ENCODE measurements at places on chromosomes 7 and 10. TPM values are rescaled to one million over a fixed set of nuclear protein-coding genes. Genes with fewer than 3 reads are reported as not detected.

DNA sequence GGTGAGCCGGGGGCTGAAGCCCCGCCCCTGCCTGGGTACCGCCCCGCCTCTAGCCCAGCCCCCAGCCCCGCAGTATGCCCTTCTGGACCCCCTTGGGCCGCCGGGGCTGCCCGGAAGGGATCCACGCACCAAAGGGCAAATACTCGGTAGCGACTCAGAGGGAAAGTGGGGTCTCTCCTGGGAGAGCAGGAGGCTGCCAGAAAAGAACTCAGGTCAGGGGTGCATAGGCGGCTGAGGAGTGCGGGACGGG is 796 bp downstream of the FBXL15 start:
- DNase-seq, result no peak

DNA sequence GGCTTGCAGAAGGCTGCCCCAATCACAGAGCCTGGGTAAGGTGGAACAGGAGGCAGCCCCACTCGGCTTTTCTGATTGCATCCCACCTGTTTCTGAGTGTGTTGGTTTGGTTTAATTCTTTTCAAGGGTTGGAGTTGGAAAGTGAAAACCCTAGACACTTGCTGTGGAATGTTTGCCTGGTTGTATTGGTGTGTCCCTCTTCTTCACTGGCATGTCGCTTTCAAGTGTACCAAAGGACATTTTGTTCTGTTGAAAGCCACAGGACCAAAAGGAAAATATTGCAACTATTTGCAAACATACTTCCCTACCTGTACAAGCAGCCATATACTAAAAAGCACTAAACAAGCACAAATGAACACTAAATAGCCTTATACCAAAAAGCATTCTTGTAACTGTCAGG is 60.5 kb downstream of the NHLRC2 start:
- DNase-seq, result no peak

GRCh38 chr7:22942191-22942590 is 71.7 kb downstream of the HYCC1 start:
- DNase-seq, result no peak

- DNase-seq, result peak; percentile 19
These were observed 128.1 kb upstream of the FAM20C start for GRCh38 chr7:64098-64915.

DNA sequence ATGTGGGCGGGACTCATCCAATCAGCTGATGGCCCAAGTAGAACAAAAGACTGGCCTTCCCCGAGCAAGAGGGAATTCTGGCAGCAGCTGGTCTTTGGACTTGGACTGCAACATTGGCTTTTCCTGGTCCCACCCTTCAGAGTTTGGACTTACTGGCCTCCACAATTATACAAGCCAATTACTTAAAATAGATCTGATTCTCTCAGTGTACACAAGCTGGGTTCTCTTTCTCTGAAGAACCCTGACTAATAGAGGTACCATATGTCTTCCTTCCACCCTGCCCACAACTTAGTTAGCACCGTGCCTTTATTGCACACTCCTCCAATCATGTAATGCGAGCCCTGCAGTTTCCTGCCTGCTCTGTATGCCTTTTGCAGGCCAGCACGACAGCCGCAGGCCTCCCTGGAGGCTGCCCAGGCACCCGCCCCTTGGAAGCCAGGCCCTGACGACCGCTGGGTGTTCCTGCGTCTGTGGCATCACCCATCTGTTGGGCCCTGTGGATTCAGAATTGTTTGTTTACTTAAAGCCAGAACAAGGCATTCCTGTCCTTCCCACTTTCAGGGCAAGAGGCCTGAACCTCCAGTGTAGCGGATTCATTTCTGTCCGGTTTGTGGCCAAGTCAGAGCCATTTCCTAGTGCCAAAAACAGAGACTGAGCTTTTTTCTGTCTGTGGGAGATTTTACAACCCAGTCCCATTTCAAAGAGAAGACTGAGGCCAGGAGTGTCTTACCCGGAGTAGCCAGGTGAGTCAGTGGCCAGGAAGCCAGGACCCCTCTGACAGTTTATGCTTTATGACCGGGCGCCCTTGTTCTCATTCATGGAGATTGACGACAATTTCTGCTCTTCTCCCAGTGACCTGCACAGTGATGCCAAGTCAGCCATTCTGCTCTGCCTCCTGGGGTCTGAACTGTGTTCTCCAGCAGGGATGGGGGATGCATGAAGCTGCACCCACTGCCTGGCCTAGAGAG is 968 bp upstream of the INMT start:
- peak; percentile 80 for DNase-seq

Gene PRSS37
- polyA plus RNA-seq, result 0.38 TPM

DNA sequence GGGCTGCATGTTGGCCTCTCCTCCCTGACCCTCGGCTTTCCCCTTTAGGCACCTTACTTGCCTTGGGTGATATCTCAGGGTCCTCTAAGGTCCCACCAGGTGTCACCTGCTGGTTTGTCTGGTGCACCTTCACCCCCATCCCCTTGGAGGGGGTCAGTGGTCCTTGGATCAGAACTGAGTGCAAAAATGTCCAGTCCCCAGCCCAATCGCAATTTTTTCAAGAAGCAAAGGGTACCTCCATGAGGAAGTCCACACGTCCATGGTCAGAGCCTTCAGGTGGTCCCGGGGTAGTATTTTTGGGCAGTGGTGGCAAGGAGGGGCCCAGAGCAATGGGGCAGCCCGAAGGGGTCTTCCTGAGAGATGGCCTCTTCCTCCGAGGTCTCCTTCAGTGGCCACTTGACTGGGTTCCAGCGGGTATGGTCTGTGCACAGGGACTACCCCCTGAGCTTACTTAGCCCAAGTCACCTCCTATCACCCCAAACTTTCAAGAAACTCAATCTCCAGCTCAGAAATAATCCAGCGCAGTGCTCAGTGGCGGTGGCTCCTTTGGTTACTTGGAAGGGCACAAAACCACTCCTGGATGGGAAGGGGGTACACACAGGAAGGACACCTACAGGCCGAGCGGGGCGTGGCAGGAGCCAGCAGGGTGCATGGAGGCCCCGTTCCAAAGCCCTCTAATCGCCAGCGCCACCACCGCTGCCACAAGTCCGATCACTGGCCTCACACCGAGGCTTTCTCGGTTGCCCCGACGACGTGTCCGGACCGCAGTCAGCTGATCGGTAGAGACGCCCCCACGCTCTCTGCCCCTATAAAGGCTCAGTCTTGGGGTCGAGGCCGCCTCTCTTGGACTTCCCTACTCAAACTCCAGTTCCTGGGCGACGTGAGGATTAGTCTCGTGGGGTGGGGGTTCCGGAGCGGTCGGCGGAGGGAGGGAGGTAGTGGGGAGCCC is 4.5 kb downstream of the SAP25 start:
- DNase-seq, result no peak

Gene SLC39A12
- not detected for polyA plus RNA-seq

GRCh38 chr7:1555046-1555812 is 776 bp downstream of the TMEM184A start:
- no peak for DNase-seq

GRCh38 chr7:134355004-134355525 is 38.3 kb upstream of the SLC35B4 start:
- DNase-seq, result no peak

- DNase-seq, result no peak
These were observed 115.5 kb downstream of the FOXP2 start for GRCh38 chr7:114530057-114530611.

Gene HEPACAM2
- polyA plus RNA-seq, result 2.3 TPM

DNA sequence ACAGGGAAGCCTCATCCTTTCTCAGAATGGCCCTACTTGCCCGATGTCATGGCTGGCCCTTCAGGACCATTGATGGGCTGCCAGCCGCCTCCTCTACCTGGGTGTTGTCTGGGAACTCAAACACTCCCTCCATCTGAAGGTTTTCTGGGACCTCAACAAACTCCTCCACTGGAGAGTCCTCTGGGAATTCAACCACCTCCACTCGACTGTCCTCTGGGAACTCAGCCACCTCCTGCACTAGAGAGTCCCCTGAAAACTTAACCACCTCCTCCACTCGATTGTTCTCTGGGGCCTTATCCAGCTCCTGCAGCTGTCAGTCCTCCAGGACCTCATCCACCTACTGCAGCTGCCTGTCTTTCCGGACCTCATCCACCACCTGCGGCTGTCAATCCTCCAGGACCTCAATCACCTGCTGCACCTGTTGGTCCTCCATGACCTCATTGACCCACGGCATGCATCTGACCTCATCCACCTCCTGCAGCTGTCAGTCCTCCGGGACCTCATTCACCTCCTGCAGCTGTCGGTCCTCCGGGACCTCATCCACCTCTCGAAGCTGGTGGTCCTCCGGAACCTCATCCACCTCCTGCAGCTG is 37.1 kb downstream of the MAT1A start:
- no peak for DNase-seq

GRCh38 chr10:89793649-89794254 is 92.4 kb downstream of the KIF20B start:
- DNase-seq, result peak; percentile 45

GRCh38 chr7:134454277-134454676 is 4.6 kb downstream of the AKR1B1 start:
- no peak for DNase-seq

GRCh38 chr7:117856196-117856595 is 17.0 kb downstream of the CTTNBP2 start:
- peak; percentile 69 for DNase-seq

Gene DGKI
- 0.62 TPM for polyA plus RNA-seq

DNA sequence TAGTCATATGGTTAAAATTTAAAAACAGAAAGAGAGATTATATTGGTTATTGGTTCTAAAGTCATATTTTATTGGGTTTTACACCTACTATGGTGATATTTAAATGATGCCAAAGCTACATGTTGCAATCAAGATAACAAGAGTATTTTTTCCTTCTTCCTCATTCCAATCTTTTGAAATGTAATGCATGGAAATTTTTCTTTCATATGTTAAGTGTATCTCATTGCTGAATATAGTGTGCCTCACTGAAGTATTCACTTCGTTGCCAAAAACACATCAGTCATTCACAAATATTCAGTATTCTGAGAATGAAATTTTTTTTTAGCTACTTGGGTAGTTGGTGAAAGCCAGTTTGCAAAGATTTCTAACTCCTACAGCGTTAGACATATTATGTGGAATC is 19.5 kb downstream of the HDAC9 start:
- no peak for DNase-seq

- no peak for DNase-seq
These were observed 66.0 kb upstream of the HDAC9 start for GRCh38 chr7:18429547-18429946.

Gene CRHR2
- polyA plus RNA-seq, result 0.12 TPM

- DNase-seq, result no peak
These were observed 19.6 kb downstream of the GRID1 start for GRCh38 chr10:86346799-86347665.

DNA sequence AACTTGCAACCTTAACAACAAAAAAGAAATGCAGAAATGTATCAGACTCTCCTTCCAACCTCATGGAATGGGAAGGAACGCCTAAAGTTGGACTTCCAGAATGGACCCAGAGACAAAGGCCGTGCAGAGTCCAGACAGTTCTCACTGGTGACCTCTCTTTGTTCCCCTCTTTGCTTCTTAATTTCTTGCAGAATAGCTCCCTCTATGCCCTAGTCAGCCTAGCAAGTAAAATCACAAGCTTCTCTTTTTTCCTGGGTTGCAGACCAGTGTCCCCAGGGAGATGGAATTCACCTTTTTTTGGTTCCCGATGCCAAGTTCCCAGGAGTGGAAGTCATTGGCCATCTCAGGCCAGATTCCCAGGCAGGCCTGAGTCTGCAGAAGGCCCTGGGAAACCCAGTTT is 278.0 kb downstream of the CCSER2 start:
- DNase-seq, result no peak

Gene WDR86
- polyA plus RNA-seq, result 30.5 TPM

DNA sequence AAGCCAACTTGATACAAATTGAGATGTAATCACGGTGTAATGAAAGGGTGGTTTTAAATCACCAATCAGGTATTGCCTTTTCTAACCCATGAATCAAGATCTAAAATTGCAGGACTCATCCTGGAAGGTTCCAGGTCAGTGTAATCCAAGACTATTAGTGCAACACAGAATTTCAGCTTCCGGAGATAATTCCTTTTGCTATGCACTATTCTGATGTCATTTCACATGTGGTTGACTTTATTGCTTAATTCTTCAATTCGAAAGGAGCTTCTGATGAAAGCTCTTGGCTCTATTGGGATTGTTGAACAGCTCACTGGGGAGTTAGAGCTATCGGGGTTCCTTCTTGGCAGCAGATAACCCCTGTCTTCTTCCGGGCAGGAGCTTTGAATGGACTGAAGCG is 147.4 kb upstream of the INSYN2A start:
- DNase-seq, result no peak

- peak; percentile 80 for DNase-seq
These were observed 40.3 kb downstream of the ZC3HC1 start for GRCh38 chr7:130010689-130011412.

Gene TSC22D4
- polyA plus RNA-seq, result 55.3 TPM

GRCh38 chr10:48638739-48639527 is 34.1 kb upstream of the ARHGAP22 start:
- DNase-seq, result no peak

Gene ATP6V1F
- polyA plus RNA-seq, result 123 TPM

GRCh38 chr7:142442396-142442795 is 184.5 kb upstream of the PRSS58 start:
- DNase-seq, result no peak

DNA sequence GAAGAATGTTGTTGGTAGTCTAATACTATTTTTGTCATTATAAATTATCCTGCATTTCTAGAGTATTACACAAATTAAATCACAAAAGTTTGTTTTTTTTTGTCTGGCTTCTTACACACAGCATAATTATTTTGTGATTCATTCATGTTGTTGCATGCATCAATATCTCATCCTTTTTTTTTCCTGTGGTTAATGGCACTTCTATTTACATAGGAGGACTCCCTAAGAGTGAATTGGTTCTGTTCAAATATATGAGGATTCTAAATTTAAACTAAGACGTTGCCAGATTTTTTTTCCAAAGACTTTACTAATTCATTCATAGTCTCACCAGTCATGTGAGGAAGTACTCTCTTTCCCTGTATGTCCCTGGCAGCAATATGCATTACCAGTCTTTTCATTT is 303.3 kb downstream of the GPR37 start:
- DNase-seq, result no peak

GRCh38 chr7:70712942-70713341 is 419.0 kb upstream of the GALNT17 start:
- no peak for DNase-seq

- no peak for DNase-seq
These were observed 997.3 kb downstream of the LRMDA start for GRCh38 chr10:76428551-76429367.

Gene SLC26A4
- 1.7 TPM for polyA plus RNA-seq

- DNase-seq, result no peak
These were observed 333 bp downstream of the SMNDC1 start for GRCh38 chr10:110304394-110304779.

GRCh38 chr10:132387764-132388210 is 9.2 kb upstream of the PWWP2B start:
- peak; percentile 64 for DNase-seq

DNA sequence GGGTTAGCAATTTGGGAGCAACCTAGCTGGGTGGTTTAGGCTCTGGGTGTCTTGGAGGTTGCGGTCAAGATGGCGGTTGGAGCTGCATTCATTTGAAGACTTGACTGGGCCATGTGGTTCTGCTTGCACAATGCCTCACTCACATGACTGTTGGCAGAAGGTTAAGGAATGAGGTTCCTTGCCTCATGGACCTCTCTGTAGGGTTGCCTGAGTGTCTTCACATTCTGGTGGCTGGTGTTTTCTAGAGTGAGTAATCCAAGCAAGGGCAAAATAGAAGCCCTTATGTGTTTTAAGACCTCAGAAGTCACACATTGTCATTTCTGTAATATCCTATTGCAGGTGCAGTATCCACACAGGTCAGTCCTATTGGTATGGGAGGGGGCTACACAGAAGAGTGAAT is 52.0 kb downstream of the CDK14 start:
- no peak for DNase-seq

- no peak for DNase-seq
These were observed 397.6 kb downstream of the THSD7A start for GRCh38 chr7:11434366-11434765.

Gene HOXA13
- not detected for polyA plus RNA-seq

Data from right lung (tissue), 10 donors.